ENCODE measurements at places on chromosomes 3 and 15.

DNA sequence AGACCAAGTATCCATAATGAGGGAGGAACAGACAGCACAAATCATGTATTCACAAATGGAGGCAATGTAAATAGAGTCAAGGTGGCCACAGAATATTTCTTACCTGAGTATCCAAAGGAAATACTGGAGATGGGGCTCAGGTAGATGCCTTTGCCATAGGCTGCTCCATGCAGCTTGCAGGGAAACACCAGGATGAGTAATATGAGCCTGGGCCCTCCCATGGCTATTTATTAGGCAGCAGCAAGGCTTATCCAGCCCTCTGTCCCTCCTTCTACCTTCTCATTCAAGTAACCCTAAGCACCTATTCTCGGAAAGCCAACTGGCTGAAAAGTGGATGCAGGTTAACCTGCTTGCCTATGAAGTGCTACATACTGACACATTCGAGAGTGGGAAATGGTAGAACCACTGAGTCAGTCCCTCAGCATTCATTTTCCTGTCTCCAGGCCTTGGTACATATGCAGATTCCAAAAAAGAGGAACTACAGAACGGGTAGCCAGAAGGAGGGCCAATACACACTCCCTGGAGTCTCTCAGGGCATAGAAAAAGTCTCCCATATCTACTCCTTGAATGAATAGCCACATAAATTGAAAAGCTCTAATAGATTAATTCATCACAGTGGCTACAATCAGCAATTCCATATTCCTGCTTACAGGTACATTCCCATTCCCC, 18.3 kb upstream of the PKM start:
- DNase-seq, result no peak

GRCh38 chr15:41892621-41893421, 1.0 kb downstream of the SPTBN5 start:
- DNase-seq, result no peak

DNA sequence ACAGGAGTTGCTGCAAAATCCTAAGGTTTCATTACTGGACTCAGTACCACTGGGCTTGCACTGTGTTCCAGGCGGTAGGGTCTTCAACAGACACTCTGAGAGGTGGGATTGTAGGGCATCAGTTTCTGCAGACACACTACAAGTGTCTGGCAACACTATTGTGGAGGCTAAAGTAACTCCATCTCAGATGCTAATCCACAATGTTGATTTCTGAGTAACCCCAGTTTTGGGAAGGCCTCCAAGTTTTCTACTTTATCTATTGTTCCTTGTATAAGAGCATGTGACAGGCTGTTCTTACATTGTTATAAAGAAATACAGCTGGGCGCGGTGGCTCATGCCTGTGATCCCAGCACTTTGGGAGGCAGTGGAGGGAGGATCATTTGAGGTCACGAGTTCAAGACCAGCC, 2.5 kb upstream of the ABHD5 start:
- no peak for DNase-seq

GRCh38 chr3:48899273-48899672, 591 bp upstream of the SLC25A20 start:
- no peak for DNase-seq

DNA sequence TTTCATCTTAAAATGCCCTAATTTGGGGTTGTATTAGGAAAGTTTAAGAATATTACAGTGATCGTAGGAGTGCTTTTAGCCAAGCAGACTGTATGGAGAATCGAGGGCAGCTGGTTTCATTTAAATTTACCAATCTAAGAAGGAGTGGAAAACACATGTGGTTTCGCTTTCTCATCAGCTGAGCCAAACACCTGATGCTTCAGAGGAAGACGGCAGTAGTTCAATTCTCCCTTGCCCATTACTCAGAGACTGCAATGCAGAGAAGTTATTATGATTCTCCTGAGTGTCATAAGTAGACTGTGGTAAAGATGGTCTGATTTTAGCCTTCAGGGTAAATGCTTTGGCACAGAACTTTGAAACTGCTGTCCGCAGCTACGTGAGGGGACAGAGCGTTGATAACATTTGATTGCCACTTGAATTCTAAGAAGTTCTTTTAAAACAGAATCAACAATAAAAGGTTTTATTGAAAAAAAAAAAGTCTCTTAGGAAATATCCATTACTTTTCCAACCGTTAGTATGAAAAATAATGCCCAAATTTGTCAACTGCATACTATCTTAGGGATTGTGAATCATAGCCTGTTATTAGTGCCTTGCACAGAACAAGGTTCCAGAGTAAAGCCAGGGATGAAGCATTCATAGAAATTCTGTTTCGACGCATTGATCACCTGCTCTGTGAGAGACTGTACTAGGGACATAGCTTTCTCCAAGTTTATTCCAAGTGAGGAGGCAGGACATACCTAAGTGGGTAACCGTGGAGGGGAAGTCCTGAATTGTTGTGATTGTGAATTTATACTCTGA, 25.6 kb downstream of the LYSMD4 start:
- DNase-seq, result no peak

GRCh38 chr3:48446043-48446424, 503 bp upstream of the ATRIP start:
- DNase-seq, result no peak

DNA sequence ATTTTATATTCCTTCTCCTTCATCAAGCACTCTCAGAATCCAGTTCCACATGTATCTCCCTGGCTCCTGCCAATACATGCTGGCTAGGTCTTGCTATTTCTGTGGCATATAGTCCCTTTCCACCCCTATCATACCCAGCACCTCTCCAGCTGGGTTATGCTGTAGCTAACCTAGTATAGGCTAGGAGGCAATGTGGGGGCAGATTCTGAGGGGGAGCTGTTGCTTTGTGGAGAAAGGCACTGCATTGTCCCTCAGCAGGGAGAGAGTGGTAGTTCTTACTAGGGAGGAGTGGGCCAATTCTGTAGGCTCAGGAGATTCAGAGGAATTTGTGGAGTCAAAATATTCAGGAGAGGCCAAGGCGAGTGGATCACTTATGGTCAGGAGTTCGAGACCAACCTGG, 39.4 kb upstream of the UBL7 start:
- no peak for DNase-seq

- DNase-seq, result no peak
Measured at GRCh38 chr15:65286069-65286703, 497 bp downstream of the PARP16 start.

DNA sequence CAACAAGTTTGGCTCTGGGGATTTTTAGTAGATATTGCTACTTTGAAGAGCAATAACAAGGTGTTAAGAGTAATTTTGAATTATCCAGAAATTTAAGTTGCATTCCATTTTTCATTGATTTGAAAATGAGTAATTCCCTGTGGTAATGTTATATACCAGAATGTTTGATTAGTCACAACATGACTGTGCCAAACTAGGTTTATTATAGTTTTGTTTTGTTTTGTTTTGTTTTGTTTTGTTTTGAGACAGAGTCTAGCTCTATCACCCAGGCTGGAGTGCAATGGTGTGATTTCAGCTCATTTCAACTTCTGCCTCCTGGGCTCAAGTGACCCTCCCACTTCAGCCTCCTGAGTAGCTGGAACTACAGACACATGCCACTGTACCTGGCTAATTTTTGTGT, 40.7 kb downstream of the CNOT10 start:
- DNase-seq, result no peak

- no peak for DNase-seq
Measured at GRCh38 chr3:19229086-19229485, 80.8 kb downstream of the KCNH8 start.

DNA sequence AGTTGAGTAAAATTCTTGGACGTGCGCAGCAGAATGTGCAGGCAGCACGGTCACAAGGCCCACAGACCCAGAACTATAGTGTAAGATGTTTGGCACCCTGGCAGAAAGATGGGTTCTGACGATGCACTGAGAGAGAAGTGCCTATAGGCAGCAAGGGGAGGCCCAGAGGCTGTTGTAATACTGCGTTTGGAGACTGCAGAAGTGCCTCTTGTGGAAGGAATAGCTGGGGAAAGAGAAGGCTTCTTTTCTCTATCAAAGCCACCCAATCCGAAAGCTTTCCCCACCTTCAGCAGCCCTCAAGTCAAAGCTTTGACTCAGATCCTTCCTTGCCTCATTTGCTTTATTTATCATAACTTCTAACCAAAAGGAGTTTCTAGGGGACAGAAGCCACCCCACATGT, 5.2 kb upstream of the SIN3A start:
- DNase-seq, result no peak

- no peak for DNase-seq
Measured at GRCh38 chr15:61083788-61084134, 145.3 kb downstream of the RORA start.

DNA sequence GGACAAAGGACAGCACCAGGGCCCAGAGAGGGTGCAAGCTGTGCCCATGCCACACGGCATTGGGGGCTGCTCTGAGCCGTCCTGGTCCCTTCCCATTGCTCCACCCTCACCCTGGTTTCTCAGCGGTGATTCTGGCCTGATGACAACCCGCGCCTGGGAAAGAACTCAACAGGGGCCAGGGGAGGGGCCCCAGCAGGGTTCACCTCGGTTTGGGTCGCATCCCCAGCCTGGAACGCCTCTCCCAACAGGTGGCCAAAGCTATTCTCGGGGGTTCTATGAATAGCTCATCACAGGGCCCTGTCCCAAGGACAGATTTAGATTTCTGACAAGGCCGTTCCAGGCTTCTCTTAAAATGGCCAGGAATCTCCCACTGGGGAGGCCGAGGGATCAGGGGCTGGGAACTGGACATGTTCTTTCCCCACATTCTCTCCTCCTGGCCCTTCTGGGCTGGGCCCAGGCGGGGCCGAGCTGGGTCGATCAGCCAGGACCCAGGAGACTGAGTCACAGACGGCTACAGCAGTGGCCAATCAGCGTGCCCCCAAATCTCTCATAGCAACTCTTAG, 17.9 kb downstream of the GRIP2 start:
- no peak for DNase-seq

GRCh38 chr3:184459355-184459754, 79.5 kb downstream of the CHRD start:
- no peak for DNase-seq

DNA sequence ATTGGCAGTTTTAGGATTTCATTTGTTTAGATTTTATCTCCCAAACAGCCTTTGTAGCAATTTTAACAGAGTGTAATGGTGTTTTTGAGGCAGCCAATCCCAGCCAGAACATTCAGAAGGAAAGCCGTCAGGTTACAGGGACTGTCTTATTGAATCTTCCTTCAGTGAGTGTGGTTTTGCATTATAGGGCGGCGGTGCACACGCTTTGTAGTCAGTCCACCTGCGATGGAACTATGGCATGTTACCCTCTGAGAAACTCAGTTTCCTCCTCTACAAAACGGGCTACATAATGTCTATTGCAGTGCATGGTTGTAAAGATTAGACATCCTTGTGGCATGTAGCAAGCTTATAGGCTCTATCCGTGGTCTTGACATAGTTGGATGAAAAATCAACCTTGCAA, 1.0 kb downstream of the LRRC28 start:
- no peak for DNase-seq

DNA sequence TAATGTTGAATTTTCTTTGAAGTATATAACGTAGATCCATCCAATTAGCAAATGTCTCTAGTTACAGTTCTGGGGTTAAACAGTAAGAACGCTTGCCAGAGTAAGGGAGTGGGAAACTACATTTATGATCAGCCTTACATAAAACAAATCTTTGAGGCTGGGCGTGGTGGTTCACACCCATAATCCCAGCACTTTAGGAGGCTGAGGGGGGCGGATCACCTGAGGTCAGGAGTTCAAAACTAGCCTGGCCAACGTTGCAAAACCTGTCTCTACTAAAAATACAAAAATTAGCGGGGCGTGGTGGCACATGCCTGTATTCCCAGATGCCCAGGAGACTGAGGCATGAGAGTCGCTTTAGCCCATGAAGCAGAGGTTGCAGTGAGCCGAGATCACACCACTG, 50.1 kb upstream of the GATM start:
- DNase-seq, result no peak

GRCh38 chr3:47950453-47951169, 65.6 kb downstream of the MAP4 start:
- no peak for DNase-seq

DNA sequence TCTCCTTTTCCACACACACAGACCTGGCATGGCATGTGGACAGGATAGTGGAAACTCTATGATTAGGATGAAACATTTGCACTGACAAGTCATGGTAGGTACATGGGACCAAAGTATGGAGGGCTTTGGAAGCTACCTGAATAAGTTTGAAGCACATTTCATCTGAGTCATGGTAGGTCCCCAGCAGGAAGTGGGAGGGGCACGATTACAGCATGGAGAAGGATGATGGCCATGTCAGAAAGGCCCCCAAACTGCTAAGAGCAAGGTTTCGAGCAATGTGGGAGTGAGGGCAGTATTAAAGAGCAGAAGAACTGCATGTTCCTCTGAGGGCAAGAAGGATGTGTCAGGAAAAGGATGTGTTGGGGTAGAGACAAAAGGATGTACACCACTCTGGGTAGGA, 51.5 kb upstream of the CSTA start:
- DNase-seq, result no peak

DNA sequence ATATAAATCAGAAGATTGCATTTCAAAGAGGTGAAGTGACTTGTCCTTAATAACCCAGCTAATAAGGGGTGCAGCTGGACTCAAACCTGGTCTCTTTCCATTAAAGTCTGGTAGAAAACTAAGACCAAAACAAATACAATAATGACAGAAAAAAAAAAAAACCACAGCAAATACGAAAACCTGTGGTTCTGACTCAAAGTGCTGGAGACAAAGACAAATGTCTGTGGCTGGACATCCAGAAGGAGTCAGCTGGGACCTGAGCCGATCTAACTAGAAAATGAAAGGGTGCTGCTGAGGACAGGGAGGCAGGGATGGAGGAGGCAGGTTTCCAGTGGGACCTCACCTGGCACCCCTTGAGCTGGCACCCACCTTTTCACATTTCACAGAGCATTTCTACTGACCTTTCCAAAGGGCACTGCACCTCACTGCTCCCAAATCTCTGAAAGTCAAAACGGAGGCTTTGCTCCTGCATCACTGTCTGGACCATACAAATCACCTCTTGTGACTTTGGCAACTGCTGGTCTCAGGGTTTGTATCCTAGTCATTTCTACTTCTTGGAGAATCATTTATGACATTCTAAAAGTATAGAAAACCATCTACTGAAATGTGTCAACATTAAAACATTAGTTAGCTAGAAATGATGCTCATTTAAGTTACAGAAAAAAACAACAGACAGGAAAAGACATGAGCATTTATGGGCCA, 61.7 kb downstream of the CCNL1 start:
- no peak for DNase-seq

DNA sequence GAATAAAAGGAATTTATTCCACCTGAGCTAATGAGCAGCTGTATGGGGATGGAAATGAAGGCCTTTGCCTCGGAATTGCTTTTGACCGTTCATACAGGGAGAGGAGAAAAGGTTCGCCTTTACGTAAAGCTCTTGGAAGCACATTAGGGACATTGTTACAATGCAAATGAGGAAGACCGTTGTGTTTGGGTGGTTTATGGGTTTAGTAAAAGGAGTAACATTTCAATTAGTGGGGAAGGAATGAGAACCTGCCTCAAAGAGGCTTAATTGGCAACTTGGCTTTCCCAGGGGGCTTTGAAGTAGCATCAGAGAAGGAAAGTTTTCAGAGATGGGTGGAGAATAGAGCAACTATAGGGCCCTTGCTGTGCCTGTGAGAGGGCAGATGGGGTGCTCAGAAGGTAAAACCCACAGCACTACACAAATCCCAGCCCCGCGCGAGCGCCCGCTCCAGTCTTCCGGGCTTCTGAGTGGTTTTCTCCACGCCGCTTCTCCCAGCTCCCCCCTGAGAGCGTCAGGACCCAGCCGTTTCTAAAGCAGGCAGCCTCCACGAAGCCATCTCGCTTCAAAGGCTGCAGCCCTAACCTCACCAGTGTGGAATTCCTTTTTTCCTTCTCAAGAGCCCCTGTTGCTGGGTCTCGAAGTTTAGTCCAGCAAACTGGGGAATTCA, 192.0 kb upstream of the HES1 start:
- DNase-seq, result no peak

Data from cortex of kidney (tissue), 1 donor.